ENCODE measurements at places on chromosomes 3 and 15.

DNA sequence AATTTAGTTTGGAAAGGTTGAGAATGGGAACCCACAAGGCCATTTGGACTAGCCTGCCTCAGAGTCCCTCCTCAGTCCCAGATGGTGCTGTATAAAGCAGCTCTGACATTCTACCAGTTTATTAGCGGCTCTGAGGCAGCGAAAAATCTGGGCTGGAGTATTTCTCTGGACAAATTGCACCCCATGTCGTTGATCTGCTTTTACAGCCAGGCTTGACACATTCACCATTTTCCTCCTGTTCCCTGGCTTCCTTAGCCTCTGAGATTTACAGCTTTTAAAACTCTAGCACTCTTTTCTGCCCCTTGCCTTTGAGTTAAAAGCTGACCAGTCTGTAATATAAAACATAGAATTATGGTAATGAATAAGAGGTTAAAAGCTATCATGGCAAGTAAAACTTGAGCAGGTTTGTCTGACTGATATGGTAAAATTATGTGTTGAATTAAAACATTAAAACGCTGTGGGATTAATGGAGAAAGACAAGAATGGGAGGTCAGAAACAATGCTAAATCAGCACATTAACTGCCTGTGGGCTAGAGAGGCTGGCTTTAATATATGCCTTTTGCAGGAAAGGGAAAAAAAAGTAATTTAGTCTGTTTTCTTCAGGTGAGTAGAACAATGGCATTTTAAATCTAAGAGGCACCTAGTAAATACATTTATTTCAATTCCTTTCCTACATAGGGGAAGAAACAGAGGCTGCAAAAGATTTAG, 131.2 kb downstream of the MCTP2 start:
- DNase-seq, result no peak

- no peak for DNase-seq
Observed at GRCh38 chr3:196903740-196904139, 36.0 kb downstream of the SENP5 start.

DNA sequence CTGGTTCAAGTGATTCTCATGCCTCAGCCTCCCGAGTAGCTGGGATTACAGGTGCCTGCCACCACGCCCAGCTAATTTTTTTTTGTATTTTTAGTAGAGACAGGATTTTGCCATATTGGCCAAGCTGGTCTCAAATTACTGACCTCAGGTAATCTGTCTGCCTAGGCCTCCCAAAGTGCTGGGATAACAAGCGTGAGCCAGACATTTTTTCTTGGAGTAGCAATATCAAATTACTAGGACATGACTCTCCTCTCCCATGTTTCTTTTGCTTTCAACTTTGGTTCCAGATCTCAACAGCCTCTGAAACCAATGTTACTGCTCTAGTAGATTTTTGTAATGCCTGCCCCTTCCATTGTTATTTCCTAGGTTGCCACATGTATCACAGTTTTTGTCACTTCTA, 462.0 kb downstream of the GBE1 start:
- no peak for DNase-seq

- DNase-seq, result no peak
Observed at GRCh38 chr3:12815078-12815477, 18.6 kb downstream of the CAND2 start.

DNA sequence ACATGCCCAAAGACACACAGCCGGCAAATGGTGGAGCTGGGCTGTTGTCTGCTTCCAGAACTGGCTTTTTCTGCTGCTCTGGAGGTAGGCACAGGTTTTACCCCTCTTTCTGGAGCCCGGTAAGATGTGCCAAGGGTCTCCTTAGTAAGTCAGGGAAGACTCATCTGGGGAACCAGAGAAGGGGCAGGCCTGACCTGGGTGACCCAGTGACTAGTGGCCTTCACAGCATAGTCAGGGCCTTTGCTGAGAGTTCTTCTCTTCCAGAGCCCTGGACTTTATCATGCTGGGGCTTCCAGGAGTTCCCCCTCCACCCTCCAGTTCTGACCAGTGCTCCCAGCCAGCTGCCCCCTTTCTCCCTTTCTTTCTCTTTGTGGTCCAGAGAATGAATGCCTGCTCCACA, 3.2 kb downstream of the CD276 start:
- no peak for DNase-seq

GRCh38 chr15:80828796-80829195, 49.6 kb downstream of the CEMIP start:
- DNase-seq, result no peak

DNA sequence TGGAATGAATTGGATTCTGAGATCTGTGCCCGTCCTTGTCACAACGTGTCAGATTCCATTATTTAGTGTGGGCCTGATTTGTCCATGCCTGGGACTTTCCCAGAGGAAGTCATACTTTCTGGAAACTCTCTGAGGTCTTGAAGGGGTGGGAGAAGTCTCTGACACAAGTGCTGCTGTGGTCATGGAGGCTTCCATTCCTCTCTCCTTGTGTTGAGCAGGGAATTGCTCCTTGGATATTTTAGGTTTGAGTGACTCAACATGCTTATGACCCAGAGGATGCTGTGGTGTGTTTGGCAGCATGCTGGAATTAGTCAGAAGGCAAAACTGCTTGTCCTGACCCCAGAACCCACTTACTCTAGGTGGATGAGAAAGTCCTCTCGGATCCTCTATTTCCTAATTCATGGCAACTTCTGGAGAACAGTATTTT, 132.1 kb downstream of the LPP start:
- DNase-seq, result peak; percentile 98

DNA sequence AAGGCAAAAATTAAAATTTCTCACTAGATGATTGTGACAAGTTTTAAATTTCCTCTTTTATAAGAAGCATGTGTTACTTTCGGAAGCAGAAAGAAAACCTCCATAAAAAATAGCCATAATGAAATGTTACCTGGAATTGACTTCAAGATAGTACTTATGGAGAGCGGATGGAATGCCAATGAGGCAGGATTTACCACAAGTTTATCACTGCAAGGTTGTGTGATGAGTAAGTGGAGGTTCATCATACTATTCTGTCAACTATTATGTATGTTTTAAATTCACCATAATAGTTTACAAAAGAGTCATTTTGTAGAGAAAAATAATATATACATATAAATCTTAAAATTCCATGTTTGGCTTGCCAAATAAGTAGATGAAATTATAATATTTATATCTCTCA, 230.3 kb downstream of the SCAPER start:
- peak; percentile 39 for DNase-seq
